Activated CD4-positive, alpha-beta memory T cell treated with anti-CD3 and anti-CD28 coated beads, Interleukin-2, amount 10 ng/mL, durations not matched to agents 7 days and 5 days (primary cell): ENCODE measurements at places on chromosomes 2 and 18. TPM values are rescaled to one million over a fixed set of nuclear protein-coding genes. Genes with fewer than 3 reads are reported as not detected.
A peak's percentile ranks its signal among the peaks of the same experiment; 100 is the strongest.

SOWAHC gene
- 0.90 TPM for total RNA-seq

LOXHD1 gene
- total RNA-seq: not detected

GALNT1 gene
- 47.3 TPM for total RNA-seq

LRRC30 gene
- total RNA-seq: not detected

MTERF4 gene
- 45.4 TPM for total RNA-seq

ACOXL gene
- total RNA-seq: 0.30 TPM

KIAA1328 gene
- 7.4 TPM for total RNA-seq

ATF2 gene
- total RNA-seq: 61.4 TPM

ENOSF1 gene
- 67.1 TPM for total RNA-seq

CD8A gene
- total RNA-seq: 4.1 TPM

TXNDC2 gene
- total RNA-seq: 0.30 TPM

DNA sequence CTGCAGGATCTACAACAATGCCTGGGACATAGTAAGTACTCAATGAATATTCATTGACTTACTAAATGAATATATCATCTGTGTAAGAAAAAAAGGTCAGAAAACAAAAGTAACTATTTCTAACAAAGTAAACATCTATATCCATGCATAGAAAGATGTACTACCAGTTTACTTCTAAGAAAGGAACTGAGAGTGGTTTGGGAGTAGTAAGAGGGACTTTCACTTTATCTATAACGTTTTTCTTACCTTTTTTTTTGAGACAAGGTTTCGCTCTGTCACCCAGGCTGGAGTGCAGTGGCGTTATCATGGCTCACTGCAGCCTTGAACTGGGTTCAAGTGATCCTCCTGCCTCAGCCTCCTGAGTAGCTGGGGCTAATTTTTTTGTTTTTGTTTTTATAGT is 25.7 kb downstream of the DHX57 start:
- DNase-seq: no peak

DNA sequence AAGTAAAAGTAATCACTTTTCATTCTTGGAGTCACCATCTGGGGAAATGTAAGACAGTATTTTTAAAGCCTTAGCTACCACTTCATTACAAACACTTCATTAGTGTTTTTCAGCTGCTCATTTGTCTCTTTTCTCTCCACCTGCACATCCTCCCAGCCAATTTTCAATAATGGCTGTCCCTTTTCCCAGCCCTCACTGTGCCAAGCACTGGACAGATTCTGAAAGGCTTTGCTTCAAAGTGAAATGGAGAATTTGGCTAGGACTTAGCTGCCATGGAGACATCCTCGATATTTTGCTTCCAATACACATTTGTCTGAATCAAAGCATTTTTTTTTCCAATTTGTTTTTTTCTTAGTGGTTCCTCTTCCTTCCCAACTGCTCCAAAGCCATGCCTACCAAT is 272.4 kb upstream of the NRXN1 start:
- DNase-seq: no peak

DNA sequence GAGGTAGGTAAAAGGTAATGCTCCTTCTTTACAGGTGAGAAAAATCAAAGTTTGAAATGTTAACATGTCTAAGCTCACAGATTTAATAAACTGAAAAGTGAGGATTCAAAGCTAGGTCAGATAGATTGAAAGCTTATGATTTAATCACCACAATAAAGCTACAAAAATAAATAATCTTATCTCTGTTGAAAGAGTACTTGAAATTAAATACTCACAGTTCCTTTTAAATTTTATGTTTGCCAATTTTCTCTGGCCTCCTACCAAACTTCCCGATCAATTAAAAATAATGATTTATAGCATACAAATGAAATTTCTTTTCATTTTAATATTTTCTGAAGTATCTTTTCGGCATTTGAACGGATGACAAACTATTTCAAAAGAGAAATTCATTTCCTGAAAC is 77.3 kb downstream of the GAREM1 start:
- no peak for DNase-seq

DNA sequence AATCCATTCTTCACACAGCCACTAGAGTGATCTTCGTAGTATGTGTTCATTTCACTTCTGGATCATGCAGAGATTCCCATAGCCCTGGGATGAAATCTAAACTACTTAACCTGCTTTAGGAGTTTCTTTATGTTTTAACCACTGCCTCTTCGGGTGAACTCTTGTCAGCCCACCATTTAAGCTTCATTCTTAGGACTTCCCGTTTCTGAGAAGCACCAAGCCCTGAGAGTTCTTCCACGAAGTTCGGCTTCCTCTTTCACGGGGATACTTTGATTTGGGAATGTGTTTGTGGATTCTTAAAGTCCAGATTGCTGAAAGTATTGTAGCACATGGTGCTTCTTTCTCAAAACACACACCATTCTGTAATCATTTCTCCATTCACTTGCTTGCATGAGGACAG is 205.0 kb downstream of the UBE2E3 start:
- DNase-seq: no peak

GRCh38 chr2:152443771-152444170 is 108.8 kb downstream of the FMNL2 start:
- DNase-seq: no peak

- DNase-seq: no peak
Measured at GRCh38 chr2:10022966-10023662, 20.2 kb upstream of the KLF11 start.

GRCh38 chr18:68181956-68182355 is 533.0 kb downstream of the TMX3 start:
- no peak for DNase-seq

GRCh38 chr2:157596992-157597681 is 31.5 kb downstream of the ACVR1C start:
- DNase-seq: peak; percentile 58

GRCh38 chr2:191572319-191572718 is 105.6 kb upstream of the NABP1 start:
- no peak for DNase-seq

DNA sequence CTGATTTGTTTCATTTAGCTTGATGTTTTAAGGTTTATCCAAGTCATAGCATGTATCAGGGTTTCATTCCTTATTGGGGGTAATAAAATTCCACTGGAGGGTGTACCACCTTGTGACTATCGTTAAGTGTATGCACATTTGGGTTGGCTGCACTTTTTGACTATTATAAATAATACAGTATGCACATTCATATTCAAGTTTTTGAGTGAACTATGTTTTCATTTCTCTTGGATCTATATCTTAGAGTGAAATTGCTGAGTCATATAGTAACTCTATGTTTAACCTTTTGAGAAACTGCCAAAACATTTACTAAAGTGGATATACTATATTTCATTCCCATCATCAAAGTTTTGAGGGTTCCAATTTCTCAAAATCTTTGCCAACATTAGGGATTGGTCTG is 952.7 kb downstream of the TDRD15 start:
- DNase-seq: no peak

DNA sequence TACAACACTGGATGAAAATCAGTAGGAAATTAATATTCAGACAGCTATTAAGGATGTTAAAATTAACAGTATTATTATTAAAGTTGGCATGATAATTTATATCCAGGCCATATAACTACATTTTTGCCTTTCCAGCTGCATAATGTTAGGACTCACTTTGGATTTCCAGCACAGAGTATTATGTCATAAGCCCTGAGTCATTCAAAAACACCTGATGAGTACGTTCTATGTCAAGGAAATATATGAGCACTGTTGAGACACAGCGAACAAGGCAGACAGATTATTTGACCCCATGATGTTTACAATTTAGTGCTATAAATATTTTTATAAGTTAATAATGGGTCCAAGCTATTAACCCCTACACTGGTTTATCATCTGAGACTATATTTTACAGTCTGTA is 59.8 kb upstream of the RIT2 start:
- DNase-seq: no peak

DNA sequence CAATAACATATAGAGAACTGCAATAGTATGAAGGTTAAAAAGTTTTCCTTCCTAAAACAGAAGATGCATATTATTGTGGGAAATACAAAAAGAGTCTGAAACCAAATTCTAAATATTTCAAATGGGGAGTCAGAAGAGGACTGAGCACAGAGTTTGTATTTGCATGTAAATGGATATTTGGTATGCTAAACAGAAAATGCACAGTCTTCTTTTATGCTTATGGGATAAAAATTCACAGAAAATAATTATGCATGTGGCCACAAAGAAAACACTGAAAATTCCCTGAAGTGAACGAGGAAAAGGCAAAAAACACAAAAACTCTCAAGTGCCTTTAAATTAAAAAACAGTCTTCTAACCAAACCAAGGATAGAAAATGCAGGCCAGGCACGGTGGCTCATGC is 142.7 kb downstream of the NCKAP5 start:
- no peak for DNase-seq

- no peak for DNase-seq
Measured at GRCh38 chr2:235063471-235063961, 111.7 kb downstream of the SH3BP4 start.

DNA sequence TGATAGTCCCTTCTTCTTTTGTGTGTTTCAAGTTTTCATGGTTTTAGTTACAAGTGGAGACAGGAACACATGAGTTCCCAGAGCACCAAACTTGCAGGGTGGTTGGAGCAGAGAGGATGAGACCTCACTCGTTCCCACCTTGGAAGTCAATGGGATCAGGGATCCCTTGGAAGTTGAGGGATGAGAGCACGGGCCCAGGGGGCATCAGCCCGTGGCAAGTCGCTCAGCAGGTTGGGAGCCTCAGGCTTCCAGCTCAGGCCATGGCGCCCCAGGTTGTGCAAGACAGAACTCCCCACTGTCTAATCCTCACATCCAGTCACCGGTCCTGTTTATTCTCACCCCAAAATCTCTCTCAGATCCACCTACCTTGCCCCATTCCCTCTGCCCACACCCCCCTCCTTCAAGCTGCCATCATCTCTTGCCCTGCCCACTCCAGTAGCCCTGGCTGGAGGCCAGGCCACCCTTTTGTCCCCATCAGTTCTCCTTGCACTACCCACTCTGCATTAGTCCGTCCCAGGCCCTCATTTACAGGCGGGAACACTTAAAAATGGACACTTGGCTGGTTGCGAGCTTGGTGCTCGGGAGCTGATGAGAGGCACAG is 37.6 kb upstream of the FOSL2 start:
- DNase-seq: no peak

GRCh38 chr2:123696799-123697410 is 328.2 kb upstream of the CNTNAP5 start:
- no peak for DNase-seq

GRCh38 chr2:178413472-178414265 is 37.3 kb downstream of the PRKRA start:
- DNase-seq: peak; percentile 84

DNA sequence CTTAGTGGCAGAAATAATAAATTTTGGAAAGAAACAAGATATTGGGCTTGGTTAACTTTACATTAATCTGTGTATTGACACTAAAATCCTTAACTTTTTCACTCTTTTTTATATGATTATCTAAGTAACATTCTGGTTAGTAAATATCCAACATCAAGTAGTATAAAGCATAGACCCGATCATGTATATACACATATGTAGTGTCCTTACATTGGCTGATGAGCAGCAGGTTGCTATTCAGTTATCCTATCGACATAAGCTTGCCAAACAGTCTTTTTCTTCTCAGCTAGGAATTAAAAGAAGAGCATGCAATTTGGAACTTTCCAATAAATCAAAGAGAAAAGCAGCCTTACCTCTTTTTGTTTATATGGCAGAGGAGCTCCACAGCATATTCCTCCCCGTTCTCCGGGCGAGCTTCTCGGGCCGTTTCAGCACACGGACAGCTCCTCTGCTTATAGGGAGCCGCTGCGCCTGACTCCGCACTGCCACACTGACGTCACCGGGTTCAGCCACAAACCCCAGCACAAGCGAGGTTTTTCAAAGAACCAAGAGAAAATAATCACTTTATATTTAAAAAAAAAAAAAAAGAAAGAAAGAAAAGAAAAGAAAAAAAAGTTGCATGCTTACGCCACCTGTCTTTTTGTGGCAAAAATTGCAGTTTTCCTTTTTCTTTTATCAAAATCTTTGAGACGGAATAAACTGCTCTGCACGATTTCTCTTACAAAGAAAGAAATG is at the start of gene SCG2:
SCG2 (minus strand) TSS at position 430 of the 735 bp plus-strand sequence. CDS start 3,079 bp downstream, outside the sequence.
- DNase-seq: peak; percentile 64

DNA sequence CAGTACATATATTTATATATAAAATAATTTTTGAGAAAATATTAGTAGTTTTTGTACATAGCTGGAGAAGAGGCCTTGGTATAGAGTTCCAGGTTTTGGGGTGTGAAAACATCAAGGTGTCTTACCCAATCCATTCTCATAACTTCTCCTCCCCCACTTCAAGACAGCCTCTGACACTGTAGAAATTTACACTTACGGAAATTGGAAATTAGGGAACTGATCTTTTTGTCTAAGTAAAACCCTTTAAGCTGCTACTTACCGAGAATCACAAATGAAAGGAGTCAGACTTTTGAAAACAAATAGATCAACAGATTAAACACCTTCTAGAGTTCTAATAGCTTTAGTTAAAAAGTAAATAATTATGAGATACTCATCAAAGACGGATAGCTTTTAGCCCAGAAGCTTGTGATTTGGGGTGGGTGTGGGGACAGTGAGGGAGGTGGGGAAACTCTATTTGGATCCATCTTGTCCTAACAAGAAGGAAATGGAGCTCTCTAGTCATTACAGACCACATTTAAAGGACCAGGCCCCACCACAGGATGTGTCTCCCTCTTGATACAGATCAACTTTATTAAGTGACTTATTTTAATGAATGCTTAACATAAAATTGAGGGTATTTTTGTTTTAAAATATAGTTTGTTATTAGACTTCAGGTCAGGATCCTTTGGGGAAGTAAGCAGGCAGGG is 11.1 kb upstream of the FBXO11 start:
- DNase-seq: no peak

GRCh38 chr2:98773907-98774306 is 43.0 kb upstream of the MGAT4A start:
- DNase-seq: no peak

DNA sequence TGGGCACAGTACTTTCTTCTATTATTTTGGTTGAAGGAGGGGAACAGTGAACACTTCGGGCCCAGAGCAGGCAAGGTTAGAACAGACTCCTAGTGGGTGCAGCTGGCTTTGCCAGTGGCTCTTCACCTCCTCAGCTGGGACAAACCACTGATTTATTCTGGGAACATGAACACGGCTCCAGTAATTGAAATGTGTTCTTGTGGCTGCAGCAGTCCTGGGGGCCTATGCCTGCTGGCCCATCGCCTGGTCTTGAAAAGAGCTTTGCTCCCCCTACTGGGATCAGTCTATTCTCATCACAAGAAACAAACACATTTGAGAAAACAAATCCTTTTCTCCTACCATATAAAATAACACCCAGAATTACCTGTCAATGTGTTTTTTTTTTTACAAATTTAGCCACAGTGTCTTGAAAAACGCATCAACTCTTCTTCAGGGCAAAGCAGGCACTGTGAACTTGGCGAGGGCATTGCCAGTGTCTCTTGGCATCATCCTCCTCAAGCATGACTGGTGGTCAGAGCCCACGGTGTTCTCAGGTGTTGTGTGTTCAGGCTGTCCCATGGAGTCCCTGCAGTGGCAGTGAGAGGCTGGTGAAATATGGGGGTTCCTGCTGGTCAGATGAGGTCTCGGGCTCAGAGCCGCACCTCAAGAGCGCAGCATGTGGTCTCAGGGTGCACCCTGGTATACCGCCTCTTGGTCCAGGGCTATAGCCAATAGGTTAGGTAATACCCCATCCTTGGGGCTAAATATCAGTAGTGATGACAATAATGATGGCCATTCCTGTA is 51.3 kb downstream of the RNF144A start:
- DNase-seq: no peak
